SHP77 (cell line): ENCODE measurements at places on chromosomes 11 and 22.

- no peak for DNase-seq
Observed at GRCh38 chr11:114060392-114061047, 1.0 kb downstream of the ZBTB16 start.

DNA sequence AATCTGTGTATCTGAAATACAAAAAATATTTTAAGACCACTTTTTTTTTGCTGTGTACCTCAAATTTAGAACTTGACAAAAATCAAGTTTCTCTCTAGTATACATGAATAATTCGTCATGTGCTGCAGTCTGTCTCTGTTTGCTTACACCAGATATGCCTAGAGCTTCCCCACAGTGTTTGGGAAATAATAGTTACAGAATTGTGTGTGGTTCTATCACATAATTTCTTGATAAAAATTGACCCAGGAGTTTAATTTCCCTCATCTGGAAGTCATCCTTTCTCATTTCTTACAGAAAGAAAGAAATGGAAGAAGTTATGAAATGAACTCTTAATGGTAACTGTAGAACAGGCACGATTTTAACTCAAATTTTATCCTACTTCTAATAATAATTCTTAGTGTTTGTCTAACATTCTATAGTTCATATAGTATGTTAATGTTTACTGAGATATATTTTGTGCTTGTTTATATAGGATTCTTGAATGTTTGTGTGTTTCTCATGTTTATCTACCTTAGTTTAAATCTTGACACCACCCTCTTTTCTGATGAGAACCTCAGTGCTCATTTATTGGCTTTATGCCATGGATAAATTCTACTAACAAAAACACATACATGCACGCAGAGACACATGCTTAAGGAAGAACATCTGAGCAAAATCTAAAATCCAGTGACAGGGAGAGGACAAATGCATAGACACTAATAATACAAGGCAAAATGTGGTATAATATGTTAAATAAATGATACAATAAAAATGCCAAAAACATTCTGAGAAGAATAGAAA is 61.4 kb upstream of the CTSC start:
- DNase-seq = no peak

- DNase-seq = no peak
Observed at GRCh38 chr11:7471071-7471470, 14.2 kb upstream of the OLFML1 start.

GRCh38 chr11:68983801-68984200 is 3.0 kb upstream of the MRGPRD start:
- no peak for DNase-seq

DNA sequence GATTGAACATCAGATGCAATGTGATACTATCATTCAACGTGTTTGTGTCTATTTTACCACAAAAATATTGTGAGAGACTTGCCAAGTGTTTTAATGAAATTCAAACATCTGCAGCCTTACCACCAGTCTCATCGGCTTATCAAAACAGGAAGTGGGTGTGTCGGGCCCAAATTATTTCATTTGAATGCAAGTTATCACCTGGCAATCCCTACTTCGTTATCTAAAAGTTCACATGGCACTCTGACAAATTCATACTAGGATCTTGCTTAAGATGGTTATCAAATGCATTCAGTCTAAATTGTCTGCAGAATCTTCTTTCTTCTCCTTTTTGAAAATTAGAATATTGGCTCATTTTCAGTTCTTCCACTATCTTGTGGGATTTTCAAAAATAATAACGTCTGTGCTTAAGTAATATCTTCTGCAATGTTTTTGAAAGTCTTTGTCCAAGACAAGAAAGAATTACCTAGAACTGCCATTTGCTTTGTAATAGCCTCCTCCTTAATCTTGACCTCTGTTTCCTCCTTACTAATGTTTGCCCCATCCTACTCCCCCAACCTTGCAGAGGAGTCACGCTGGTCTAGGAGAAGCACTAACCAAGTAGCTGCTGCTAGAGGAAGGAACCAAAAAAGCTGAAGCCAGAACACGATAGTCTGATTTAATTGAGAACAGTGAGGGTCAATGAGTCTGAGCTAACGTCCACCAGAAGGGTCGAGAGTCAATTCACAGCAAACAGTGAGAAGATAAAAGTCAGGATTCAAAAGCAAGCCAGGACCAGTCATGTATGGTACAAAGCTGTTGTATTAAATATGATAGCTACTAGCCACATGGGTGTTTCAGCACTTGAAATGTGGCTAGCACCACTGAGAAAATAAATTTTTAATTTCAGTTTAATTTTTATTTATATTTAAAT is 10.2 kb upstream of the BIRC3 start:
- DNase-seq = no peak

- no peak for DNase-seq
Observed at GRCh38 chr22:45512363-45512762, 9.7 kb downstream of the FBLN1 start.

GRCh38 chr11:2849994-2850770 is 35.4 kb downstream of the CDKN1C start:
- no peak for DNase-seq

- no peak for DNase-seq
Observed at GRCh38 chr22:26744892-26745808, 87.8 kb downstream of the MIAT start.

- DNase-seq = no peak
Observed at GRCh38 chr11:46728659-46729040, 9.6 kb downstream of the F2 start.

DNA sequence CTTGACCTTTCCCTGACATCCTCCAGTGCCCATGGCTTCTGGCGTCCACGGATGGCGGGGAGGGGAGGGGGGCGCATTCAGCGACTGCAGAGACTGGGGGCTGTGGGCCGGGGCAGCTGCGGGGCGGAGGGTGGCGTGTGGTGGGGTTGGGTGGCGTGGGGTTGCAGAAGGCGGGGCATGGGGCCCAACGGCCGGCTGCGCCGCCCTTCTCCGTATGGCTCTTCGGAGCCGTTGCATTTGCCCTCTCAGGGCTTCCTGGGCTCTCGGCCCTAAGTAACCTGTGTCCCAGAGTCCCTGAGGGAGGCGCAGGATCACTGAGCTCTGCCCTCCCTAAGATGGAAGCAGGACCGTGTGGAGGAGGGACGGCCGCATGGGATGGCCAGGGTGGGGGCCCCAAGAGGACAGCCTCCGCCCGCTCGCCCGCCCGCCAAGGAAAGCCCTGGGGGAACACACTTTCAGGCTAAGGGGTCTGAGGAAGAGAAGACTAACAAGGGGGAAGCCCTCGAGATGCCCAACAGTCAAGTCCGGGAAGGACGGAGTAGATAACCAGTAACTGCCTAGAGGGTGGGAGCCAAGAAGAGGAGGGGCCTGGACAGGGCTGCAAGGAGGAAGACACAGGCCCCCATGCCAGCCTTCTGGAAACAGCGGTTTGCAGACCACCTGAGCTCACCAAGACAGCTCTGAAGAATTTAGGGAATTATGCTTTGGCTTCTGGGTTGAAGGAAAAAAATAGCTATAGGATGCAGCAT is 9.2 kb upstream of the AIFM3 start:
- DNase-seq = peak; percentile 34

DNA sequence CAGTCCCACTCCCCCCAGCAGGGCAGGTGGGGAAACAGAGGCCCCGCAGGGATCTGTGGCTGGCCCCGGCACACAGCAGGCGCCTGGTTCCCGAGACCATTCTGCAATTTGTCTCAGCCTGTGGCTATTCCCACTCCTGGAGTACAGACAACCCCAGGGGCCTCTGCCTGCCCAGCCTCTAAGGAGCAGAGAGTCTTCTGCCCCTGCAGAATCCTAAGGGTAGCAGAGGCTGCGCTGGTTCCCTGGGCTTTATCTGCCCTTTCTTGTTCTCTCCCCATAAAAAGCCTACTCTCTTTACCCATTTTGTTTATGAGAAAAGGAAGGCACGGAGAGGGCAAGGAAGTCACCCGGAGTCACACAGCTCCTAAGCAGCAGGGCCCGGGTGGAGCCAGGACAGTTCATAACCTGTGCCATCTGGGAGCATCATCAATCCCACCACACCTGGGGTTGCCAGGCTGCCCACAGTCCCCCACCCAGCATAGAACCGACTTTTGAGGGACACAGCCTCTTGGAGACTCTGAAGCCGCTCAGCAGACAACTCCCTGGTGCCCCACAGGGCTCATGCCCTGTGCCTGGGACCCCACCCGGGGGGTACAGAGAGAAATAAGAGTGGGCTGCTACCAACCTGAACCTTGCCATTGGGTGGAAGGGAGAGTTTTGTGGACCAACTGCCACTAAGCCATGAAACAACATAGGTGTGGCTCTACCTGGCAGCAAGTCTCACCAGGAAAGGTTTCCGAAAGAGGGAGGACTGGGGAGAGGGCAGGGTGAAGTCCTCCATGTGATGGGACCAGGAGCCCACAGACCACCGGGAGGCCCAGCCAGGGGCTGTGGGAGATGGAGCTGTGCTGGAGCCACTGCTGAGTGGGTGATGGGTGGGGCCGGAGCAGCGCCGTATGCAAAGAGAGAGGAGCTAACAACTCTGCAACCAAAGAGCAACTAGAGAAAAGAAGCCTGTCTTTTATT is 17.2 kb upstream of the LINC01488 start:
- no peak for DNase-seq

- no peak for DNase-seq
Observed at GRCh38 chr22:39939830-39940229, 20.4 kb upstream of the TMA7B start.

DNA sequence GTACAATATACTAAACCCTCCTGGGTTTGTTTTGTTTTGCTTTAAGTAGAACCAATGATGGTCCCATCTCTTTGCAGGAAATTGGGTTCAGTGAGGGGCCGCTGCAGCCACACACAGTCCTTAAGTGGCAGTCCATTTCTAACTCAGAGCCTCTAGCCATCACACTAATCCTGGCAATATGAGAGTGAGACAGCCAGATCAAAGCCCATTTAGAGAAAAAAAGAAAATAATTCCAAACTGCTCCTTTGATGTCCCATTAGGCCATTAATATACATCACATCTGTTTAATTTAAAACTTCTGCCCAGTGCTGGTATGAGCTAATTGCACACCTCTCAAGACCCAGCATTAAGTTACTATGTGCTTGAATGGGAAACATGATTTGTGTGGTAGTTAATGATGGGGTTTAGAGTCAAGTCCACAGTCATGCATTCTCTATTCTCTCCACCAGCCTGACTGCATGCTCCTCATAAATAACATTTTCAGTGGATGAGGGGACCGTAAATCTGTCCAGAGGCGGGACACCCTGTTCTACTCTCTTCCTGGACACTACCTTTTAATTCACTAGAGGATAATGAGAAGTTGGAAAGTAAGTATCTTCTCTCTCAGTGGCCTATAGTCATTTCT is 53.8 kb upstream of the BIRC3 start:
- DNase-seq = no peak

DNA sequence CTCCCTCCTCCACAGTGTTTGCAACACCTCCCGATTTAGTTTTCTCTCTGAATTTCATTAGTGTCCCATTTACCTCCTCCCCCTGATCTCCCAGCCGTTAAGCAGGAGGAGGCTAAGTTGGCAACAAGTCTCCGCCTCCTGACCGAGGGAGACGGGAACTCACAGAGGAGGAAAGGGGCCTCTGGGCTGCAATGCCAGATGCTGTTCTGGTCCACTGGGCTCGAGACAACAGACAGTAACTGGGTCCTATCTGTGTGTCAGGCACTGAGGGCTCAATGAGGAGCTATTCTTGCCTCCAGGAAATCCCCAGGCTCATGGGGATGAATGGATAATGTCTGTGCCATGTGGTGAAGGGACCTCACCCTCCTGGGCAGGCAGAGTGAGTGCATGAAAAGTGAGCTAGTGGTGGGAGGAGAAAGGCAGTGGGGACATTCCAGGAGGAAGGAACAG is 228.1 kb downstream of the TENM4 start:
- DNase-seq = no peak

- DNase-seq = no peak
Observed at GRCh38 chr11:96964661-96965060, 574.8 kb downstream of the JRKL start.

GRCh38 chr11:20626279-20626678 is 26.9 kb downstream of the SLC6A5 start:
- DNase-seq = no peak

- no peak for DNase-seq
Observed at GRCh38 chr22:44705022-44705297, 3.0 kb downstream of the PRR5 start.
